ENCODE measurements at places on chromosomes 12 and 14.

- no peak for DNase-seq
Measured at GRCh38 chr12:50387972-50388478, 8.4 kb downstream of the FAM186A start.

GRCh38 chr12:125004621-125005020 lies 11.2 kb downstream of the BRI3BP start:
- no peak for DNase-seq

GRCh38 chr12:87982208-87982607 lies 47.0 kb downstream of the C12orf50 start:
- DNase-seq: no peak

GRCh38 chr12:26800347-26800746 lies 32.6 kb downstream of the ITPR2 start:
- no peak for DNase-seq

DNA sequence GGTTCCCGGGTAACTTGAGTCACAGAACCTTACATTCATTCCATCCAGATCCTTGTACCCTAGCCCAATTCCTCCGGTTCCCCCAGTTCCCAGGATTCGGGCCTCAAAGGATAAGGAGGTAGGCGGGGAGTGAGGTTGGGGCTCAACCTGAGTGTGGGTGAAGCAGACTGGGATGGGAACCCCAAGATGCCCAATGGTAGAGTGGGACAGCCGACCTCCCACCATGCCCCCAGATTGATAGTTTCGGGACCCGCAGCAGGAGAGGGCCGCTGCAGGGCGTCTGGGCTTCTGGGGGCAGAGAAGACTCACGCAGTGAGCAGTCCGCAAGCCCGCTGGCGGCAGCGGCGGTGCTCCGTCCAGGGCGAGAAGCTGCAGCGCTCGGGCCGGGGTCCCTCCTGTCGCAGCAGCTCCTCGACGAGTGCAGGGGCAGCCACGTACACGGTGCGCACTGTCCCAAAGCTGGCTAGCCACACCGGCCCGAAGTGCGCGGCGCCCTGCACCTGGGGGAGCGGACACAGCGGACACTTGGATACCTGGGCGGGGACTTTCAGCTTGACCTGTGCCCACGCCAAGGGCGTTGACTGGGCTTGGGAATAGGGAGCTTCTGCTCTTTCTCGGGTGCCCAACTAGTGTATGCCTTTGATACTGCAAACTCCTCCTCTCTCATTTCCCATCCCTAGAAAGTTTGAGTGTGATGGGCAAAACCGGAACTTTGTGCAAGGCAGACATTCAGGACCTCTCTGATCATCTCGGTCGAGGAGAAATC lies 997 bp downstream of the CYP27B1 start:
- DNase-seq: no peak

DNA sequence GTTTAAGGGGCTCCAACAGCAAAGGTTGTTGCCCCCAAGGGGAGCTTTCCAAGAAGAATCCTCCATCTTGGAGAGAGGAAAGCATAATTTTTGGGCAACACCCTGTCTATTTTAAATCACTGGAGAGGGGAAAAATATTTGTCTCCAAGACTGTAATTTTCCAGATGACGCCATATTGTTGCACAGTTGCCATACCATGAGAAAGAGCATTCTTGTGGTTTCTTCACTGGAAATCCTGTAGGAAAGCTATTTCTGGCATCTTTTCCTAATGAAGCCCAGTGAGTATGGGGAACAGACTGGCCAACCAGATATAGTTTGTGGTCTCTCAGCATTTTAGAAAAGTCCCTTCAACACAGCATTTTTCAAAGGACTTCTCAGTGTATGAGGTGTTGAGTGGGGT lies 88.1 kb upstream of the MANSC4 start:
- DNase-seq: no peak
